ENCODE measurements at places on chromosomes 5 and 9.
A peak's percentile ranks its signal among the peaks of the same experiment; 100 is the strongest.

DNA sequence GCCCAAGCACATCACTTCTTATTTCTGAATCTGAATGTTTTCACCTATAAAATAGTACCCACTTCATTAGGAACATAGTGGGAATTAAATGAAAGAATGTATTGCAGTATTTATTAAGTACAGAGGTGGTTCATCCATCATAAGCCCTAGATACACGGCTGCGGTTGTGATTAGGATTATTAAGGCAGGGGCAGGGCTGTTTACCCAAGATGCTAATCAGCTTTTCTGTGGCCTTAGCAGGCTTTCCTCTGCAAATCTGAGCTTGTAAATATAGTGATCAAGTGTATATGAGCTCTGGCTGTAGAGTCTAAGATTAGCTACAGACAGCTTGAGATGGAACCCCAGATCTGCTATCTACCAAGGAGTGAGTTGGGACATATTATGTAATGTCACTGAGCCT, 124.1 kb upstream of the ADRA1B start:
- DNase-seq: no peak

DNA sequence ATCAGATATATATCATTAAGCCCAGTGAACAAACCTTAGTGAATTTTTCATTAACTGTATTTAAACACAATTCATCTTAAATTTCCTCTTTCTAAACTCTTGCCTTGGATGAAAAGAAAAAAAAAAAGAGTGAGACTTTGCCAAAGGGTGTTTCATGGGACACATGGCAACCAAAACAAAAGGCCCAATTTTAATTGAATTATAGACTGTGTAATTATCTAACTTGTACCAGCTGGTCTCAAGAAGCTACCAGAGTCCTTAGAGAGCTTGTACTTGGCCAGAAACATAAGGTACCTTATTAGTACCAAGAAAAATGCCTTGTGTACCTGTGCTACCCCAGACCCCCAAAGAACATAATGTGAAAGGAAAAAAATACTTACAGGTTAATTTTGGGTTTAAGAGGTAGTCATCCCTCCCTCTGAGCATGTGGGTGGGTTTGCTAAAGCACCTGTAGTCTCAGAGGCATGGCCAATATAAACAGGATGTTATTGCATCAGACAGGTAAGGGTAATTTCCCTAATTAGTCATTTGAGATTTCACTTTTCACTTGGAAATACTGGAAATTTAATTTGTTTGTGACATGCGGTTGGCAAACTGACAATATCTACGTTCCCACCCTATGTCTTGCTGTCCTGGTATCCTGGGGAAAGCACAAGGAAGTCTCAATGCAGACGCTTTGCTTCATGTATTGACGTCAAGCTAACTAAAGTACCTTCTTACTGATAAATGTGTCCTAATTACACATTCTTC, 90.1 kb downstream of the SNCAIP start:
- DNase-seq: no peak

DNA sequence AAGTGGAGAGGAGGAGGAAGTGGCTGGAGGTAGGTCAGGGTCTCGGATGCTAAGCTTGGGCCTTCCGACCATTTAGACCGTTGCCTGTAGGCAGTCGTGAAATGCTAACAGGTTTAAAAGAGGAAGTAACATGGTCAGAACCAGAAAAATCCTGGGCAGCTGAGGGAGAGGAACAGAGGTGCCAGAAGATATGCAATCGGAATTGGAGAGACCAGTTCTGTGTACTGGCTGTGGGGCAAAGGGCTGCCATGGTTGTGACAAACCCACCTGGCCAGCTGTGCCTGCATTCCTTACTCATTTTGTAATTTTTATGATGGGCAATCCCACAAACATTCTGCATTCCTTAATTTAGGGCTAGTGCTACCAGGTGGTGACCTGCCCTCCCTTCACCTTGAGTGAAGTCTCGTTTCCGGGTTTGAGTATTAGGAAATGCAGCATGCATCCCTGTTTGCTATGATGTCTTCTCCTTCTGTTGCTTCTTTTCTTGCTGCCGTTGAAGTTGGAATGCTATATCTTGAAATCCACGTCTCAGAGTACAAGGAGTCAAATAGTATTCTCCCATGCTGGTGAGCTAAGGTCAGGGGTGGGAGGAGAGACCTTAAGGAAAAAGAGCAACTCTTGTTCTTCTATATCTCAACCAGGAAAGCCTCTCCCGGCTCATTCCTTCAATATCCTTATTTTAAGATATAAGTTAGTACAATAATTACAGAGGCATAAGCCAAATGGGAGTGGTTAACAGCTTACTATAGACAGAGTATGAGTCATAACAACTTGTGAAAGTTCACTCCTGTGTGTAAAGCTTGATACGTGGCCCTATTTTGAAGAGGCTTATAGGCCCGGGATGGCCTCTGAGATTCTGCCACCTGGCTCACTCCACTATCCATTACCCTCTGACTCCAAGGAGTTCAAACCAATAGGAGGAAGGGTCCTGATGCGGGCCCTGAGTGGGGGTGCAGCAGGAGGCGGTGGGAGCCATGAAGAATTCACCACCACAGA, 37.0 kb downstream of the B4GALT1 start:
- DNase-seq: no peak

GRCh38 chr5:14296533-14297331, 153.6 kb downstream of the TRIO start:
- no peak for DNase-seq

GRCh38 chr5:180206993-180207392, 2.0 kb downstream of the RASGEF1C start:
- no peak for DNase-seq

DNA sequence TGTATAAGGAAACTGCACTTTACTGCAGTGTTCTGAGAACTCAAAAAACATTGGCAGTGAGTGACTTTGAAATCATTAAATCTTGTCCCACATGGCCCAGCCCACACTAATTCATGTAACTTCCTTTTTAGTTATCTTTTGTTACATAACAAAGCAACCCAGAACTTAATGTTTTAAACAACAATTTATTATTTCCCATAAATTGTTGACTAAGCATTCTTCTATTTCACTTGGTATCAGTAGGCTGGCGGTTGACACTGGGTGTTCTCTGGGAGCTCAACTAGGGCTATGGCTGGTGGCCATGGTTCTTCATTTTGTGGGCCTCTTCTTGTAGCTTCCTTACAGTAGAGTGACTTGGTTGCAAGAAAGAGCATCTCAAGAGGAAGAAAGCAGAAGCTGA, 278.4 kb downstream of the RASEF start:
- no peak for DNase-seq

GRCh38 chr9:91557327-91557726, 133.7 kb upstream of the NFIL3 start:
- no peak for DNase-seq

DNA sequence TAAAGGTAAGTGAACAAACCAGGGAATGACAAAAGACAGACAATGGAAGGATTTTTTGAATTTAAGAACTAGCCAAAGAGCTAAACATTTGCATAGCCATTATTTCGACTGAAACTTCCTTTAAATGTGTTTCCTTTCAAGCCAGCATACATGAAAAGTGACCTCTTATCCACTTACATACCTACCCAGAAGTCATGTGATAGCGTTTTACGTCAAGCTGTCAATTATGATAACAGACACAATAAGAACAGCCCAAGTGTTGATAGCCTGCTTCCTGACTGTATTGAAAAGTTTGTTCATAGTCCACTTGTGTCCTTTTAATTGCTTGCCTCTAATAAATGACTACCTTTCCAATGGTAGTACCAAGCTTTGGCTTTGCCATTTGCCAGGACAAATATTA, 206.0 kb downstream of the NFIB start:
- no peak for DNase-seq

GRCh38 chr5:29015523-29015922, 1977.1 kb upstream of the CDH9 start:
- DNase-seq: no peak

- DNase-seq: peak; percentile 29
These were observed 590 bp downstream of the RASGRF2 start for GRCh38 chr5:80960531-80961375.

- no peak for DNase-seq
These were observed 116.5 kb downstream of the C9orf50 start for GRCh38 chr9:129504404-129504803.

DNA sequence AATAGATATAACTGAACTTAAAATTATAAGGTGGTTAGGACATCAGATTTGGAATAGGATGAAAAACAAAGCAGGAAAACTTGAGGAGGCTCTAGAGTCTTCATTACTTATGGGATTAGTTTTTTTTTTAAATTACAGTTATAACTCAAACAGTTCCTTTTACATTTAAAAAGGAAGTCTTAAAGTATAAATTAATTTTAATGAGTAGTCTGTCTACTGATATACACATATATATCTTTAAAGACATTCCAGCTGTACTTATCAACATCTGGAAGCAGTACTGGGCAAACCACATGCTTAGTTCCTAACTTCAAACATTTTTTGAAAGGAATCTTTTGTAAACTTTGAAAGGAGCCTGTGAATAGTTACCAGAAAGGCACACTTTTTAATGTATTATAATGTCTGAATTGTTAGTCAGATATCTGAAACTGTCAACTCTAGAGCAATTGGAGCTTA, 6.0 kb downstream of the ACTBL2 start:
- DNase-seq: no peak

- DNase-seq: no peak
These were observed 33.0 kb downstream of the LARP1 start for GRCh38 chr5:154788212-154788611.

- DNase-seq: no peak
These were observed 5.8 kb downstream of the ENC1 start for GRCh38 chr5:74634611-74635286.

DNA sequence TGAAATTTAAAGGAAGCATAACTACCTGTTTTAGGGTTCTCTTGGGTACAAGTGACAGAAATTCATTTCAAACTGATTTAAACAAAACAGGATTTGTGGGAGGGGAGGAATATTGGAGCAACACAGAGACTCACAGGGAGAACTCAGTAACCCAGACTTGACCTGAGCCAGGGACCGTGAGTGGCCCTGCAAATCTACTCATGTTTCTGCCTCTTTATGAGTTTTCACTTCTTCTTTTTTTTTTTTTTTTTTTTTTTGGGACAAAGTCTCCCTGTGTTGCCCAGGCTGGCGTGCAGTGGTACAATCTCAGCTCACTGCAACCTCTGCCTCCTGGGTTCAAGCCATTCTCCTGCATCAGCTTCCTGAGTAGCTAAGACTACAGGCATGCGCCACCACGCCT, 405.6 kb upstream of the ZNF608 start:
- no peak for DNase-seq

GRCh38 chr5:65508978-65509377, 27.3 kb upstream of the ADAMTS6 start:
- DNase-seq: no peak

GRCh38 chr9:127574072-127574993, 37.7 kb upstream of the STXBP1 start:
- no peak for DNase-seq

DNA sequence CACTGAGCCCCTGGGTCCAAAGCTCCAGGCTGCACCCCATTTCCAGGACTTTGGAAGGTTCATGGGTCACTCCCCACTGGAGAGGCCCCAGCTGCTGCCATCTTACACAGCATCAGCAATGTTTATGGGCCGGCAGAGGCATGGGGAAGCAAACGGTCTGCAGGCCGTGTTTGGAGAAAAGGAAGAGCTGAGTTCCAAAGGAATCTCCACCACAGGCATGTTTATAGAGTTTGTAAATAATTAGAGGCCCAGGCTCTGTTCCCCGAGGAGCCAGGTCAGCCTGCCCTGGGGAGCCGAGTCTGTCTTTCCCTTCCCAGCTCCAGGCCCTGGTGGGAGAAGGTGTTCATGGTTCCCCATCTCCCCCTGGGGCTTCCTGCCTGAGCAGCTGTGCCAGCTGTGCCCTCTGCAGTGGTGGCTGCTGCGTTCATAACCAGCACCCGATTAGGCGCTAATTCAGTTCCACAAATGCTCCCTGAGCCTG, 64.8 kb downstream of the COL27A1 start:
- no peak for DNase-seq

- DNase-seq: no peak
These were observed 203.7 kb upstream of the SLC24A2 start for GRCh38 chr9:19992556-19992955.

DNA sequence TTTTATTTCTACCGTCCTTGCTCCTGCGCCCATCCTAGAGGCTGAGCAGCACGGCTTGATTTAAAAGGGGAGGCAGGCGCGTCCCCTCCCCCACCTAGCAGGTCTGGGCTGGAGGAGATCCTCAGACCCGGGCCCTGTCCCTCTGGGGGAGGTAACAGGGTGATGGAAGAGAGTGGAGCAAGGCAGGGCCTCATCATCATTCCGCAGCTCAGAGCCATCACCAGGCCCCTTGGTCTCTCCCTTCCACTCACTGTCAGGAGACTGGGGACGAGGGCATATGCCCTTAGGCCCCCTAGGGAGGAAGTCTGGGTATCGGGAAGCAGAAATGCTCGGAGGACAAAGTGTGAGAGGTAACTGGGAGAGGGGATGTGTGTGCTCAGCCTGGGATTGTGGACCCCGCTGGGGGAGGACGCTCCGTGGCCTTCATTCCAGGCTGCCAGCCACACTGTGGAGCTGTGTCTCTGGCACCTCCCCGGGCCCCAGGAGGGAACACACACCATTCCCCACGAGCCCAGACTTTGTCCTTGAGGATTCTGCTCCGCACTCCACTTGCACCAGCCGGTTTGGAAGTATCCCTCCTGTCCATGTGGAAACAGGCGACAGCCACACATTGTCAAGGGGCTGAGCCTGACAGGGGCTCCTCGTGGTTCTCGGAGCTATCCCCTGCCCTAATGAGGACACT, 761 bp downstream of the REEP2 start:
- DNase-seq: no peak

DNA sequence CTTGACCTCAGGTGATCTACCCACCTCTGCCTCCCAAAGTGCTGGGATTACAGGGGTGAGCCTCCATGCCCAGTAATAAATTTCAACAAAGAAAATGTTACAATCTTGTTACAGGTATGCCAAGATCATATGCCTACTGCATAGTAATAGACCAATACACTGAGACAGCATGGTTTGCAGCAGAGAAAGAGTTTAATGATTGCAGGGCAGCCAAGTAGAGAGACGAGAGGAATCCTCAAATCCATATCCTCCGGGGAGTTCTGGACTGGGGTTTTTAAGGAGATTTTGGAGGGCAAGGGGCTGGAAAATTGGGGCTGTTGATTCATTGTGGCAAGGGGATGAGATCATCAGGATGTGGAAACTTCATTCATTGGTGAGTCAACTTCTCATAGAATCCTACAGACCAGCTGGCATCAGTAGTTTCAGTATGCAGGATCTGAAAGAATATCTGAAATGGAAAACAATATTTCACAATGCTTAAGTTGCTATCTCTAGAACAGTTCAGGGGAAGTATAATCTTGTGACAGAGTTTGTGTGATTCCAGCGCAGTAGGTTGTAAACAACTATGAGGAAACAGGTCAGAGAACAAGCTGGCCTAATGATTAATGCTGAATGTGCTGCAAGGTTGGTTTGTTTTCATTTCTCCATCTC, 14.8 kb upstream of the TUT7 start:
- no peak for DNase-seq
